ENCODE measurements at places on chromosomes 7 and 10.

GRCh38 chr10:121788115-121788514 lies 139.7 kb downstream of the ATE1 start:
- DNase-seq: no peak

DNA sequence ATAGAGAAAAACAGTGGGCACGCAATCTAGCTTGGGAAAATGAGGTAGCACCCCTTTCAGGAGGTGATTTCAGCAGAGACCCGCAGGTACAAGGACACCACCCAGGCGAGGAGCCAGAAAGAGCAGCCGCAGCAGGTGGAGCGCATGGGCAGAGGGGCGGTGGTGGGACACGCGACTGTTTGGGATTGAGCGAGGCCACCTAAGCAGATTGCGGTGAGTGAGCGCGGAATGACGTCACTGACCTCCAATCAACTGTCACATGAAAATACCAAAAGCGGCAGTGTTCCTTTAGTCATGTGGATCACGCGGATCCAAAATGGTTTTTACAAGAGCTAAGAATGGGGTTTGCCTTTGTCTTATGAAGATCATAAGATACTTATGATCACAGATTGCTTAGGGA lies 40.2 kb upstream of the SLC26A3 start:
- DNase-seq: no peak

- peak; percentile 42 for DNase-seq
Observed at GRCh38 chr10:451021-451471, 238.4 kb downstream of the DIP2C start.

- DNase-seq: no peak
Observed at GRCh38 chr10:123797813-123798212, 93.8 kb downstream of the CPXM2 start.

DNA sequence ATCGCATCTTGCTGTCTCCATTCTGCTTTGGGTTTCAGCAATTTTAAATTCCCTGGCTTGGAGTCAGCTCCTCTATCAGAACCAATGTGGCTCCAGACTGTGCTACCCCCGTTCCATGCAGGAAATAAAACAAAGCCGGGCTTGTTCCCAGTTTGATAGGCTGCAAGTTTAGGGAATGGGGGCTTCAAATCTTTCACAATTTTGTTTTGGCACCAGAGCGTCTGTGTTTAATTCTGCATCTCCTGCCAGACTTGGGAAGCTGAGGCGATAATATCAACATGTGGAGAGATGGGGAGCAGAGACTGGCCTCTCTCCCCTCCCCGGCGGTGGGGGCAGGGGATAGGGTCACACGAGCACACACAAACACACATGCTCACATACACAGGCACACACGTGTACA lies 305.9 kb downstream of the FGFR2 start:
- no peak for DNase-seq

DNA sequence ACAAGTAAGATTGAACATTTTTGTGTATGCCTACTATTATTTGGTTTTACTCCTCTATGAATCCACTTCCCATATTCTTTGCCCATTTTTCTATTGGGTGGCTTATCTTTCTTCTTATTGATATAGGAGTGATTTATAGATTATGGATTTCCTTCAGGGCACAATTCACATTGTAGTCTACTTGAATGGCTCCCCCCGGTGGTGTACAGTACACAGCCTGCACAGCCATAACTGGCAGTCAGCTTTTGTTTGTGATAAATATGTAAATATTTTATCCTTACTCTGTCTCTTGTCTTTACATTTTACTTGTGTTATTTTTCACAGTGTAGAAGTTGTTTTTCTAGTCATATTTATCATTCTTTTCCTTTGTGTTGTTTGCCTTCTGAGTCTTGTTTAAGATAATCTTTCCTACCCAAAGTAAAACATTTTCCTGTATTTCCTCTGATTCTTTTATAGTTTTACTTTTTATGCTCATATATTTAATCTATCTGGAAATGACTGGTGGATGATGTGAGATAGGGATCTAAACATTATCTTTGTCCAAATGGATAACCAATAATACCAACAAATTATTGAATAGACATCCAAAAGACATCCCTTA lies 23.9 kb upstream of the CALD1 start:
- DNase-seq: peak; percentile 32

GRCh38 chr7:117068511-117069145 lies 115.3 kb downstream of the ST7 start:
- no peak for DNase-seq
